Stomach (tissue), 19 donors: ENCODE measurements at places on chromosomes 1 and 21. TPM values are rescaled to one million over a fixed set of nuclear protein-coding genes. Genes with fewer than 3 reads are reported as not detected.

DNA sequence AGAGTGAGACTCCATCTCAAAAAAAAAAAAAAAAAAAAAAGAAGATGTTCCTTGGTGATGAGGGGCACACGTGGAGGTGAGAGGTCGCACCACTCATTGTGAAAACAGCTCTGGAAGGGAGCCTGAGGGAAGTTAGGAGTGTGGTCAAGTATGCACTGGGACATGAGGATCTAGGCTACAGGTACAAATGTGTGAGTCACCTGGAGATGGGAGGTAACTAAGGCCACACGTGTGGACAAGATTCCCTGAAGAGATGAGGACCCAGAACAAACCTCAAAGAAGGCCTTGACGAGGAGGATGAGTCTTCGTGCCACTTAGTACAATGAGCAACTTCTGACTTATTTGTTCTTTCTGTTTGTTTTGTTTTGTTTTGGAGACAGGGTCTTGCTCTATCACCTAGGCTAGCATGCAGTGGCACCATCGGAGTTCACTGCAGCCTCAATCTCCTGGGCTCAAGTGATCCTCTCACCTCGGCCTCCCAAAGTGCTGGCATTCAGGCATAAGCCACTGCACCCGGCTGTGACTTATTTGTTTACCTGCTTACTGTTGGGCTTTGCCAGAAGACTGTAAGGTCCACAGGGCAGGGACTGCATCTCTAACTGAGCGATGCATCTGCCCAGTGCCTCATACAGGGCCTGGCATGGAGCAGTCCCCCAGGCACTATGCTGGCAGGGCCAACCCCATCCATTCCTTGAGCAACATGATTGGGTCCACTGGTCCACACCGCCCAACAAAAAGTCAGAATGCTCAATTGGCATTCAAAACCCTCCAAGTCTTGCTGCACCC lies 6.4 kb downstream of the ASAP3 start:
- DNase-seq: no peak

GRCh38 chr1:155651861-155652661 lies 36.5 kb downstream of the YY1AP1 start:
- DNase-seq: no peak

DNA sequence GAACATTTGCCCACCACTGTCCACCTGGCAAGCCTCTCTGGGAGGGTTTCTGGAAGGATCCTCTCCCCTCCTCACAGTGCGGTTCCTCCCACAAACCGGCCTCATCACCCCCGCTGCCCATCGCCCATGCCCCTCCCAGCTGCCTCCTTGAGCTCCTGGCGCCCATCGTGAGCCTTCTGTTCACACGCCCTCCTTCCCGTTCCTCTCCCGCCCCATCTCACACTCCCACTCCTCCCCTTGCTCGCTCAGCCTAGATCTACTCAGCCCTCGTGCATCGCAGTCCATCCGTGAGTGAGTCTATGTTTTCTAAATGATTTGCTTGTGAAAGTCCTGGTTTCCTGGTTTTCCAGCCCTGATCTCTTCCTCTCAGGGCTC lies 119.1 kb upstream of the C1orf174 start:
- no peak for DNase-seq

DNA sequence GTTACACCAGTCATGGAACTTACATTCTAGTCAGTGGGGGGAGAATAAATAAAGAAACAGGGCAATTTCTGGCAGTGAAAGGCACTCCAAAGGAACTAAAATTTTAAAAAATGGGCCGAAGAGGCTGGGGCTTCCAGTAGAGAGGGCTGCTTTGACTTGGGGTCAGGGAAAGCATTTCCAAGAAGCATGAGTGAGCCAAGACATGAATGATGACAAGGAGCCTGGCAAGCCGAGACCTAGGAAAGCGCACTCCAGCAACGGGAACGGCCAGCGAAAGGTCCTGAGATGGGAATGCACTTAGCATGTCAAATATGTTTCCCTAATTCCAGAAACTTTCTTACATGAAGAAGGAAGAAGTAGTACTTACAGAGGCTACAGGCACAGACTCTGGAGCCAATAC lies 95.4 kb upstream of the NGF start:
- DNase-seq: no peak

GRCh38 chr1:83131692-83131955 lies 867.3 kb downstream of the TTLL7 start:
- no peak for DNase-seq

Gene SLFNL1
- polyA plus RNA-seq: not detected

Gene FAM72D
- not detected for polyA plus RNA-seq

Gene OR2AK2
- polyA plus RNA-seq: not detected

Gene RAB7B
- polyA plus RNA-seq: 3.4 TPM
